ENCODE measurements at places on chromosomes 16 and 17.

GRCh38 chr17:73480740-73481139, 163.5 kb downstream of the SDK2 start:
- DNase-seq, result no peak

DNA sequence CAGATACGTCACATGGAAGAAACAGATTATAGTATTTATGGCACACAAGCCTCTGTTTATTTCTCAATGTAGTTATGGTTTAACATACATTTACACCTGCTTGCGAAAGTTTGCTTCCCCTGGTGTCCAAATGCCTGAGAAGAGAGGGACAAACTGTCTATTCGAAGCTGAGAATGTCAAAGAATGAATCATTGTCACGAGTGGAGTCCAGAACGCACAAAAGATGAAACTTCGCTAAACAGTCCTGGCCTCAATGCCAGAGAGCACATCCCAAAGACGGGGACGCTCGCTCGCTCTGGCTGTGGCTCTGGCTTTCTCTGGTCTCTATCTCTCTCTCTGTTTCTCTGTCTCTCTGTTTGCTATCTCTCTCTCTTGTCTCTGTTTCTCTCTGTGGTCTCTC, 298.8 kb downstream of the FOXL1 start:
- no peak for DNase-seq

DNA sequence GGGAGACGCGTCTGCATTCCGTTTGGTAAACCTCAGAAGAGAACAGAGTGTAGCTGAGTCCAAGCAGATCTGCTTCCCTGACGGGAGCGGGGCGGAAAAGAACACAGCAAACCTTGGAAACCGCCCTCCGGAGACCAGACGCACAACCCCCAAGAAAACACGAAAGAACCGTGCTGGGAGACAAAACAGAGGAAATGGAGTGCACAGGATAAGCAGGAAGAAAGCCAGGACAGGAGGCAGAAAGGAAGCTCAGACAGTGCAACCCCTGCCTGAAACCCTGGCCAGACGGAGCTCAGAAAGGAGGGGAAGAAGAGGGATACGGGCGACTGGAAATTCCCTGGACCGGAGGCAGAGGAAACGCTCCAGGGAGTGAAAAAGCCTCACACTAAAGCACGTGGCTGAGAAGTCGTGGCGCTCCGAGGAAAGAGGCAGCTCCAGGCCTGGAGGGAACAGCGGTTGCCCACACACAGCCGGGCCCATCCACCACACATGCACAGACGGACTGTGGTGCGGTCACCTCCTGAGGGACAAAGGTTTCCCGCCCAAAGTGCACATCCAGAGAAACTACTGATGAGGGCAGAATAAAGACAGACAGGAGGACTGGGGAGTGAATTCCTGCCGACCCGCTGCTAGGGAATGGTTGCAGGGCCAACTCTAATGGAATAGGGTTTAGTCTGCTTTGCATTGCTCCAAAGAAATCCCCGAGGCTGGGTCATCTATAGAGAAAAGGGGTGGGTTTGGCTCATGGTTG, 10.2 kb downstream of the DPEP1 start:
- no peak for DNase-seq

GRCh38 chr17:560432-560873, 154.2 kb downstream of the VPS53 start:
- DNase-seq, result no peak

DNA sequence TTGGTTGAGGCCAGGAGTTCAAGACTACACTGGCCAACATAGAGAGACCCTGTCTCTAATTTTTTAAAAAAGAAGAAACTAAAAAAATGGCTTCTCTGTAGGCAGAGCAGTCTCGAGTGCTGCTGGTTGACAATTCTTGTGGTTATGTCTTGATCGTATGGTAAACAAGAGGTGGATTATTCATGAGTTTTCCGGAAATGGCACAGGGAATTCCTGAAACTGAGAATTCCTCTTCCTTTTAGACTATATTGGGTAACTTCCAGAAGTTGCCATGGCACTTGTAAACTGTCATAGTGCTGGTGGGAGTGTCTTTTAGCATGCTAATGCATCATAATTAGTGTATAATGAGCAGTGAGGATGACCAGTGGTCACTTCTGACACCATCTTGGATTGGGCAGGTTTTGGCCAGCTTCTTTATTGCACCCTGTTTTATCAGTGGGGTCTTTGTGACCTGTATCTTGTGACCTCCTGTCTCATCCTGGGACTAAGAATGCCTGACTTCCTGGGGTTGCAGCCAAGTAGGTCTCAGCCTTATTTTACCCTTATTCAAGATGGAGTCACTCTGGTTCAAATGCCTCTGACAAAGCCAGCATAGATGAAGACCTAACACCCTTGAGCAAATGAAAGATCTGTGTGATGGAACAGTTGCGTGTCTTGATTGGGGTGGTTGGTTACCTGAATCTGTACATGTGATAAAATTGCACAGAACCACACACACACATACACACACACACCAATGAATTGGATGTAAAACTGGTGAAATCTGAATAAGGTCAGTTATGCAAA, 30.2 kb downstream of the BMERB1 start:
- DNase-seq, result no peak

- DNase-seq, result no peak
Measured at GRCh38 chr17:75011401-75012095, 922 bp upstream of the MRPL58 start.

DNA sequence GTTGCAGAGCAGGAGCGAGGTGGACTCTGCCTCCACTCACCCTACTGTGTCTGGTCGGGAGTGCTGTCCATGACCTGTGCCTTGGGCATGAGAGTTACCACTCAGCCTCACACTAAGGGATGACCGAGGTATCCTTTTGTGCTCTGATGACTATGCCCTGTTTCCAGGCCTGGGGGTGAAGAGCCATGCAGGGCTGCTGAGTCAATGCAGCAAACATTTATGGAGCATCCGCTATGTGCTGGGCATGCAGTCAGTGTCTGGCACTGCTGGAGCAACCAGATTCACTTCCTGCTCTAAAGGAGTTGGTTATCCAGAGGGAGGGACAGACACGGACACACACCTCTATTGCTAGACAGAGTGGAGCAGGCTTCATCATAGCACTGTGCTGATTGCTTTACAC, 7.6 kb upstream of the HNF1B start:
- DNase-seq, result no peak

DNA sequence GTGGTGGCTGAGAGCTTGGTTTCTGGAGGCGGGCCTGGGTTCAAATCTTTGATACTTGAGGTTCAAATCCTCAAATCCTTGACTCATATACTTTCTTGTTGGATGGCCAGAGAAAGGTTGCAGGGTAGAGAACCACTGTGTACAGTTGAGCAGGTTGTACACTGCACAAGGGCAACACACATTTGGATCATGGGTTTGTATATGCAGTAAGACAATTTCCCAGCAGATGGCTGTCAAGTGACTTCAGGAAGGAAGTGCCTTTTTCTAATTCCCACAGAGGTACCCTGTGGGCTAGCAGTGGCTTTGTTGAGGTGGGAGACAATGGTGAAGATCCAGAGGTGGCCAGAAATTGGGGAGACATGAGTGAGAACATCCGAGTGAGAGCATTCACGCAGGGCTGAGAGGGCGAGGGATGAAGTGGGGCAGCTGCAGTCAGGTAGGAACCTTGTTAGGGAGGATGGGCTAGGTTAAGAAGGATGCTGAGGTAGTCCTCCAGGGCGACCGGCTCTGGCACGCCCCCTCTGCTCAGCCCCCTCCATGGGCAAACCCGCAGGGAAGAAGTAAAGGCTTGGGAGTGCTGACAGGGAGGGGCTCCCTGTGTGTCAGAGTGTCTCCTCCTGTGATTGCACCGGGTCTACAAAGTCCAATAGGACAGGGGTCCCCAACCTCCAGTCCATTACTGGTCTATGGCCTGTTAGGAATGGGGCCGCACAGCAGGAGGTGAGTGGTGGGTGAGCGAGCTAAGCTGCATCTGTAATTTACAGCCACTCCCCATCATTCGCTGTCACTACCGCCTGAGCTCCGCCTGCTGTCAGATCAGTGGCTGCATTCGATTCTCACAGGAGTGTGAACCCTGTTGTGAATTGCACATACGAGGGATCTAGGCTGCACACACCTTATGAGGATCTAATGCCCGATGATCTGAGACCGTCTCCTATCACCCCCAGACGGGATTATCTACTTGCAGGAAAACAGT, 2.7 kb downstream of the C16orf89 start:
- DNase-seq, result no peak

DNA sequence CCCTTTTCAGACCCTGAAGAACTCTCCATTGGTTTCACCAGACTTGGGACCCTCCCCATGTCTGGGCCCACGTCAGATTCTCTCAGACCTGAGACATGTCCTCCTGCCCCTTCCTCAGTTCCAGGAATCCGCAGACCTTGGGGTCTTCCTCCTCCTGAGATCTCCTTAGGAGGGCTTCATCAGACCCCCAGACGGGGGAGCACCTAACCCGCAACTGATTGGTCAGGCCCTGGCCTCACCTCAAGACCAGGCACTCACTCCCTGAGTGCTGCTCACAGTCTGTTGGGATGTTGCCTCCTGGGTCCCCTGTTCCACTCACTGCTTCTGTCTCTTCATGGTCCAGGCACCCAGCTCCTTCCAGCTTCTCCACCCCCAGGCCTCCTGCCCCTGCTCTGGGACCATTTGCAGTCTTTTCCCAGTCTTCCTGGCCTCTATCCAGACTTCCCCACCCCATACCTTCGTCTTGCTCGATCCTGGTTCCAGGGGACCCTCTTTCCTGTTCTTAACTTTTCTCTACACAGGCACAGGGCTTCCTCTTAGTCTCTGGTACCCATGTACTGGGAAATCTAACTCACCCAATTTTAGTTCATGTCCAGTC, 1.2 kb downstream of the GID4 start:
- no peak for DNase-seq

DNA sequence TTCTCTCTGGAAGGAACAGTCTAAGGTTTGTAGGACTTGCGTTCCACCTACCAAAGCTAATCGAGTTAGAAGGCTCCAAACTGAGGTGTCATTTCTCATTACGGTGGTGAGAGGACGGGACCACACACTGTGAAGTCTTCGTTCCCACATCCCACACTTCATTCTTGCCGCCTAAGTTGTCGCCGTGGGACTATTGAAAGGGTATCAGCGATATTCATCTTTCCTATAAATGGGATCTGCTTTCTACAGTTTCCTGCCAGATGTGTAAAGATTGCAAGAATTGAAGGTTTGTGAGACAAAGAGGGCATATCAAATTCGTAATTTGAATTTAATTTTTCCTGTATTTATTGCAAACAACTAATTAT, 608 bp upstream of the TRIM37 start:
- DNase-seq, result no peak

GRCh38 chr16:55035029-55035428, 104.4 kb downstream of the IRX5 start:
- no peak for DNase-seq

- DNase-seq, result no peak
Measured at GRCh38 chr16:51569203-51569931, 418.3 kb upstream of the SALL1 start.

- no peak for DNase-seq
Measured at GRCh38 chr17:67290711-67291291, 45.8 kb upstream of the HELZ start.

- DNase-seq, result no peak
Measured at GRCh38 chr17:4233668-4234258, 30.0 kb downstream of the ANKFY1 start.

- DNase-seq, result no peak
Measured at GRCh38 chr17:77889135-77889505, 69.4 kb upstream of the TNRC6C start.

DNA sequence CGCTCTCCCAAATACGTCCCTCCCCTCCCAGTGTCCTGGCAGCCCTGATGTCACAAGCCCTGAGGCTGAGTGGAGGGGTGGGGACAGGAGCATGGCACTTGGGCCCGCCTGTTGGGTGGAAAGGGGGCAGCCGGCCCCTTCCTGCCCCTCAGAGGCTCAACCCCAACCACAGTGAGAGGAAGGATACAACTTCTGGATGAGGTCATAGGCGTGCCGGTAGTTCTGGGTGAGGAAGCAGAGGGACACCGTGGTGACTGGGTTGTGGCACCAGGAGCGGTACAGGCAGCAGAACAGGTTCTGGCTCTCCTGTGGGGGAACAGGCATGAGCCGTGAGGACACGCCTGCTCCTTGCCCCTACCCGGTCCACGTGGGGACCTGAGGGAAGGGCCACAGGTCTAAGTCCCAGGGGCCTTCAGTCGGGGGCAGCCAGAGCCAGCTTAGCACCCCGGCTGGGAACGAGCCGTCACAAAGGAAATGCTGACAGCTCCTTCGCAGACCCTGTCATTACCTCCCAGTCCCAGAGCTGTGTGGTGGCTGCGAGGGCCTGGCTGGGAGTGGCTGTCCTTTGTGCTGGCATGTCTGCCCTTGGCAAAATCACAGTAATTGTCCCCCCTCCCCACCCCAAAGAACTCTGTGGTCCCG, 11.2 kb upstream of the MTSS2 start:
- DNase-seq, result no peak

DNA sequence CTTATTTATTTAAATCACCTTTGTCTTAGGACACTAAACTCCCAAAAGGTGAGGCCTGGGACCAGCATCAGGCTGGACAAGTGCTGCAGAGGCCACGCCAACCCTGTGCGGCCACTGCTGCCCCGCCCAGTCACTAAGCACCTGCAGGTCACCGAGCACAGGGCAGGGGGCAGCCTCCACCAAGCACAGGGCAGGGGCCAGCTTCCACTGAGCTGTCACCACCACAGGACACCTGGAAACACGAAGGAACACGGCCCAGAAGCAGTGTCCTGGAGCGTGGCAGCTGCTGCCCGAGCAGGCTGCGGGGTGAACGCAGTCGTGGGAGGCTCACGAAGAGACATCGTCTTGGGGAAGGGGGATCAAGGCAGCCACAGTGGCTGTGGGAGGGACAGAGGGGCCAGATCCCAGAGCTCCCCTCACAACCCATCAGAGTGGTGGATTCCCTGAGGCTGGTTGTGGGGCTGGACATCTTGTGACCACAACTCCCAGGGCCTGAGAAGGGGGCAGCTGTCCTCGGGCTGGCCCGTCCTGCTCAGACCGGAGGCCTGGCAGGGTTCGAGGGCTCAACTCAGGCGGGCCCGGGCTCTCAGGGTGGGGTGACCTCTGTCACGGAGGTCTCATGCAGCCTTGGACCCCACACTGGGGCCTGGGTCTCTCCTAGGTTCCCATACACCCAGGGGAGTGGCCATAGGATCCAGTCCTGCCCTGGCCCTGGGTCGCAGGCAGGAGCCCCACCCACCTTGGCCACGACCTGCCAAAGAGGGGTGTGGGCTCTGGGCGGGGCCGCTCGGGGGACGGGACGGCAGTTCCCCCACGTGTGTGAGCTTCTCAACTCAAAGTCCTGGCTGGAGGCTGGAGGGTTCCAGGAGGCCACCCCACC, 18.7 kb downstream of the RAB40B start:
- no peak for DNase-seq

- no peak for DNase-seq
Measured at GRCh38 chr17:55157165-55157564, 107.6 kb upstream of the HLF start.

DNA sequence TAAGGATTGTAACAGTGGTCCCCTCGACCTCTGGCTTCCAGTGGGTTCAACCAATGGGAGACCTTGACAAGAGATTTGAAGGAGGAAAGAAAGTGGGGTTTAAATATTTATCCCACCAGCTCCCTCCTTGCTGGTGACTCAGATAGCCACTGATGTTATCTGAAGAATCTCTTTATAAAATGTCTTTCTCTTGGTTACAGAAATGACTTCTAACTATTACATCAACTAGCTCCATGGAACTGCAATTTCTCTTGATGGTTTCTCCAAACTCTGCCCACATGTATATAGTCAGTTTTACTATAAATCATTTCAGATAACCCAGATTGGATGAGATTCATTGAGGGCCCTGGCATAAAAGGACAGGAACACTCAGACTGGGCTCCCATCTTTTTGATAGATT, 920.2 kb upstream of the SOX9 start:
- DNase-seq, result no peak

Data from stimulated activated CD8-positive, alpha-beta memory T cell treated with anti-CD3 and anti-CD28 coated beads, Interleukin-15, amount 100 ng/mL, for 1 hour (primary cell).